ENCODE measurements at places on chromosomes 2 and 18.

GRCh38 chr2:85057226-85057962 is 75.8 kb upstream of the TCF7L1 start:
- DNase-seq: no peak

DNA sequence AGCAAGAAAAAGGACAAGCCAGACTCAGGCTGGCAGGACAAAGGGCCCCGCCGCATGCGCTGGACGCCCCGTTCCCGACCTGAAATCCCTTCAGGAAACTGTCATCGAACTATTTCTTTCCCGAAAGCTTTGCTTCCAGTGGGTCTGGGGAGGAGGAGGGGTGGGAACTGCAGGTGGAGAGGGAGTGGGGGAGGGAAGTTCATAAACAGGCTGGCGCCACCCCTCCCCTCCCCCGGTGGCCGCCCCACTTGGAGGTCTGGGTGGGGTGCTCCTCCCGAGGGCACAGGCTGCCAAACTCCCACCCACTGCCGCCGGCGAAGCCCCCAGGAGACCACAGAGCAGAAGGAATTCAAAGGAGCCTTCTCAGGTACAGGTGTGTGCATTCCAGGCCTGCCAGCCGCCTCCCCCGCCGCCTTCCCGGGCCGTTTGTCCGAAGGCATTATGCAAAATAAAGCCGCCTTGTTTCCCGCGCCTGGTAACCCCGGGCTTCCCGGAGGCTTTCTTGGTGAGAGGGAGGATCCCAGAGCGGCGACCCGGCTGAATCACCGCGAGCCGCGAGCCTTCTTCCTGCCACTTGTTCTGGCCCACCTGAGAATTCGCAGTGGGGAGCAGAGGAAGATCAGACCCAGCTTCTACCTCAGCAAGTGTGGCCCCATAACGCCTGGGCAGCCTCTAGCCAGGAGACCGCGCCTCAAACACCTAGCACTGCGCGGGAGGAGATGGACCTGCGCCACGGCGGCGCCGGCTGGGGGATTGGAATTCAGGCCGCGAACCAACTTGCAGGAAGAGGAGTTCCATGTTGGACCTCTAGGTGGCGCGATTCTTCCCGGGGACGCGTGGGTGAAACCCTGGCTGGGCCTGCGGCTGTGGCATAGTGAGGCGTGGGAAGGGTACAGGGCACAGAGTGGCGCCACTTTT is 101.9 kb downstream of the FOXI3 start:
- peak; percentile 32 for DNase-seq

GRCh38 chr2:160613466-160614153 is 120.0 kb upstream of the RBMS1 start:
- peak; percentile 34 for DNase-seq

- DNase-seq: no peak
Measured at GRCh38 chr18:51813740-51814139, 526.3 kb upstream of the DCC start.

- no peak for DNase-seq
Measured at GRCh38 chr18:13409026-13409425, 190.5 kb downstream of the LDLRAD4 start.

GRCh38 chr2:14678761-14679160 is 46.2 kb downstream of the LRATD1 start:
- no peak for DNase-seq

DNA sequence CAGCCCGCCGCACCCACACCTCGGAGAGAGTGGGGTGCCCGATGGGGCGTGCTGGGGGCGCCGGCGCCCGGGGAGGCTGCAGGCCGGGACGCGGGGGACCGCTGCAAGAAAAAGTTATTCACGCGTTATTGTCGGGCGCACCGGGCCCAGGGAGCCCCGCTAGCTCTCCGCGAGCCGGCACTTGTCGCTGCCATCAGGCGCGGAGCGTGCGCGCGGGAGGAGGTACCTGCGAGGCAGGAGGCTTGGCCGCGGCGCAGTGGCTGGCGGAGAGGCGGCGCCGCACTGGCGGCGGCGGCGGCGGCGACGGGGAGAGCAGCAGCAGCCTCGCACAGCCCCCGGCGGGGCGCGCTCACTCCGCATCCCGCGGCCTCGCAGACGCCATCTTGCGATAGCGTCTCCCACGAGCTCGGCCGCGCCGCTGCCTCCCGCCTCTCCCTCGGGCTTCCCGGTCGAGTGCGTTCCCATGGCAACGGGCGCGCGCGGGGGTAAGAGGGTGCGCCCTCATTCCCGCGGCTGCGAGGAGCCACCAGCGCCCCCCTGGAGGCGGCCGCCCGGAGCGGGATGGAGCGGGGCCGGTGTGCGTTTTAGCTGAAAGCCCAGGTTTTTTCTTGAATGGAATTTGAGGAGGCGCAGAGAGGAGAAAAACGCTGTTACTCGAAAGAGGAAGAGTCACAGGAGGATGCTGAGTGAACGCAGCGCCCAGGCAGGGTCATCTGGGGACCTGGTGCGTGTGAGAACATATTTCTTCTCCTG is at the start of gene CHN1:
CHN1 (minus strand) TSS at position 402 of the 753 bp plus-strand sequence. CDS start 469 bp downstream, outside the sequence.
- peak; percentile 89 for DNase-seq

- no peak for DNase-seq
Measured at GRCh38 chr2:55224761-55225261, 7.3 kb downstream of the CLHC1 start.

- DNase-seq: peak; percentile 53
Measured at GRCh38 chr2:25168256-25169072, at the start of gene POMC. POMC (minus strand) TSS chr2:25168580; CDS start chr2:25164772, 3,808 bp downstream.

DNA sequence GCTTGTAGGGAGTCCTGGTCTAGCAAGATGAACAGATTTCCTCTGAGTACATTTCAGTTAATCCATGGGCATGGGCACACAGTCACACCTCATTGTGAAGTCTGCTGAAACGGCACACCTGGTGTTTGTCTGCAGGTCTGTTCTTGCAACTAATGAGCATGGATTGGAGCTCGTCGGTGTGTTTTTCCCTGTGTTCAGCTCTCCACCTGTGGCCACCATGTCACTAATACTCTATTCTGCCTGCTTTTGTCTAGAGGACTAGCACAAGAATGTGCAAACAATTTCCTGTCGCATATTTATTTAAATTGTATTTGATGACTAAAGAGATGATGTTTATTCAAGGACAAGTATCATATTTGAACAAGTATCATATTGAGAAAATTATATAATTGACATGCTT is 24.5 kb upstream of the PPP4R1 start:
- no peak for DNase-seq

GRCh38 chr2:182019731-182020130 is 34.1 kb downstream of the PPP1R1C start:
- no peak for DNase-seq

DNA sequence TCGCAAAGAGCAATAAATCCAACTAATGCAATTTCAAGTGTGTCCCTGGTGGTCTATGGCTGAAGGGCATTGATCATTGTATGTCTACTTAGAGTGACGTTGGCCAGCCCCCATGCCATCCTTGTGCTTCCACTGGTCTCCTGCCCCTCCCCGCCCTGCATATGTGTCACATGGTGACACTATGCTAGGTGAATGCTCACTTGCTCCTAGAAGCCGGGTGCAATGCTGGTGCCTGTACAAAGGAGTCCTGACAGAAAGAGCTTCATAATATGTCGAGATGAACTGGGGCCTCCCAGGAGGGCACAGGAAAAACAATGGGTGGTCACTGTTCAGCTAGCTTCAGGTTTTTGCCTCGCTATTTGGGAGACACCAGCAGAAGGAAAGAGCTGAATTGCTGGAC is 5.9 kb upstream of the TRABD2A start:
- no peak for DNase-seq

- DNase-seq: peak; percentile 30
Measured at GRCh38 chr2:188675391-188676009, 298.7 kb upstream of the COL3A1 start.

DNA sequence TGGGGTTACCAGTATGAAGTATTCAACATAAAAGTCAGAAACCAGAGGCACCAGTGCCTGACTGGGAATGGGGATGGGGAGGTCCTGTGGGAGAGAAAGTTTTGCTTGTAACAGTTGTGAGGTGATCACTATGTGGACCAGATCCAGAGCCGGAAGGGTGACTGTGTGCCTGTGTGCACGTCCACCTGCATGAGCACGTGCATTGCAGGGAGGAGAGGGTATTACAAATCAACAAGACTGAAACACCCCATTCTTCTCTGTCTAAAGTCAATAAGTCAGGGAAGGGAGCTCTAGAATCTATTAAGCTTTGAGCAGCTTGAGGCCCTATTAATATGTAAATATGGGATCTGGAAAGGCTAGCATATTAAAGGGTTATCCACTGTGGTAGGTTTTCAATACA is 241.0 kb upstream of the ACVR2A start:
- DNase-seq: no peak

GRCh38 chr18:77023102-77023782 is 109.3 kb downstream of the MBP start:
- no peak for DNase-seq

GRCh38 chr2:23924589-23925359 is 2.1 kb downstream of the ATAD2B start:
- DNase-seq: peak; percentile 50

DNA sequence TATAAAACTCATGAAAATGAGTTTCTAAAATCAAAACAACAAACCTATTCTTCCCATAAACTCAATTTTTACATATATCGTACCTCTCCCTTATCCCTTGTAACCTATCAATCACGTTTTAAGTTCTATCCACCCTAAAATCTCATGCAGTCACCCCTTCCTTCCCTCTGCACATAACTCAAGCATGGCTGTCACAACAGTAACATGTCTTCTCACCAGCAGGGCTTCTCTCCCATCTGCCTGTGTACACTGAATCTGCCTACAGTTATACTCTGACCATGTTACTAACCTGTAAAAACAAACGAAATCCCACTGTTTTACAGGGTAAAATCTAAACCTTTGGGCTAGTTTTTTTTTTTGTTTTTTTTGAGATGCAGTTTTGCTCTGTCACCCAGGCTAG is 68.2 kb downstream of the MAP4K3 start:
- DNase-seq: no peak

- DNase-seq: no peak
Measured at GRCh38 chr18:6024745-6025248, 129.5 kb upstream of the TMEM200C start.

- no peak for DNase-seq
Measured at GRCh38 chr2:126949775-126950174, 51.1 kb downstream of the TEX51 start.

- no peak for DNase-seq
Measured at GRCh38 chr2:107635883-107636282, 190.8 kb upstream of the RGPD4 start.

DNA sequence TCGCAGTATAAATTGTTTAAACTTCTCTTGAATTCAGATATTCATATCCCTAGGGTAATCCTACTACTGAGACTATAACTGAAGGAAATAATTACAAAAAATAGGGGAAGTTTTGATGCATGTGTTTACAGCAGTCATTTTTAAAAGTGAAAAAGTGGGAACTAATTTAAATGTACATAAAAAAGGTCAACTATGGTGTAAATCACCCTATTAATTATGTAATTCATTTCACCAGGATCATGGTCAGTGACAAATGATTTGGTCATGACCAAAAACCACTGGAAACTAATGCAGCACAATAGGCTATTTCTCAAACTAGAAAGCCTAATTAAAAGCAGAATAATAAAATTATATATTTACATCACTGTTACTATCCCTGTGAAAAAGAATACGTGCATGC is 5.0 kb upstream of the CNGA3 start:
- no peak for DNase-seq

DNA sequence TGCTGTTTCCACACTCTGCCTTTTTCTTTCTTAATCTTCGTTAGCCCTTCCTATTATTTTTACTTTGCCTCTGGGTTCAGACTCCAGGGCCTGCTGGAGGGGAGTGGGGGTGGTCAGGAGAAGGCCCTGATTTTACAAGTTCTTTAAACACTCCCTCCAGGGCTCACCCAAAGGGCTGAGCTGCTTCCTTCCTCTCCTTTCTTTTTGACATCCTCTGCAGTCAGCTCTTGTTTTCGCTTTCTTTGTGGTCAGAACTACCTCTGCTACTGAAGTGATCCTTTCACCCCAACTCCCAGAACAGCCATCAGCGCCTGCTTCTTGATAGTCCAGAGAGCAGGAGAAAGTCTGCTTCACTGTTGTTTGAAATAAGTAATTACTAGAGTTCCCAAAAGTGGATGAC is 925.7 kb downstream of the EPHA4 start:
- DNase-seq: no peak

- no peak for DNase-seq
Measured at GRCh38 chr2:159209341-159210306, 76.9 kb downstream of the WDSUB1 start.

Data from adipocyte (in vitro differentiated cells).